Activated CD8-positive, alpha-beta T cell treated with anti-CD3 and anti-CD28 coated beads, Interleukin-2, amount 10 ng/mL, durations not matched to agents 7 days and 5 days (primary cell): ENCODE measurements at places on chromosomes 5 and 9. TPM values are rescaled to one million over a fixed set of nuclear protein-coding genes. Genes with fewer than 3 reads are reported as not detected.
A peak's percentile ranks its signal among the peaks of the same experiment; 100 is the strongest.

The STPG3 gene
- total RNA-seq, result not detected

DNA sequence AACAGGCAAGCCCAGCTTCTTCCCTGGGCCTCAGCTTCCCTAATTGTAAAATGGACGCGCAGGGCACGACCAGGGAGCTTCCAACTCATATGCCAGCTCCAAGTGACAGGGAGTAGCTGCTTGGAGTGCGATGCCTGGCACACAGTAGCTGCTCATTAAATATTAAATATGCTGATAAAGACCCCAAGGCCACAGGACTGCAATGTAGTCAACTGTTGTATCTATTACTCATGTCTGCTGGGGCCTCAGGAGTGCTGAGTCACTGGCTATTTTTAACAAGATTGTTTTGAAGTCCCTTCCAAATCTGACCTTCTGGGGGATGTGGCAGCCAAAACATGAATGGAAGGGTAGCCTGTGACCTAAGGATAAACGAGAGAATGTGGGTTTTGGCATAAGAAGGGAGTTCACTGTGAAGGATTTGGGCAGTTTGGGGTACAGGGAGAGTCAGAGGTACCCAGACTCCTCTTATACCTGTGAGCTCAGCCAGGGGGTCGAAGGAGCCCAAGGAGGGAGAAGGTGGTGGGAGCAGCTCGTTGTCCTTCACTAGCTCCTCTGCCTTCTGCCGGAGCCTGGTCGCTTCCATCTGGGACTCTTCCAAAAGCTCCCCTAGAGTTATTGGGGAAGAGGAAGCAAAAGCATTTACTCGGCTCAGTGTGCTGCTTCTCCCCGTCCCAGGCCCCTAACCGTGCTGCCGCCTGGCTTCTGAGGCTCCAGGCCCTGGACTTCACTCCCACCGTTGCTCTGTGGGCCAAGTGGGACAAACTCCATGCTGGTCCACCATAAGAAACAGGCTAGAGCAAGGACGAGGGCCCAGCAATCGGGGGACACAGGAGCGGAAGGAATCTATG, 17.5 kb downstream of the TNIP1 start:
- no peak for DNase-seq

- DNase-seq, result no peak
These were observed 21.1 kb downstream of the HMGXB3 start for GRCh38 chr5:150021491-150022157.

DNA sequence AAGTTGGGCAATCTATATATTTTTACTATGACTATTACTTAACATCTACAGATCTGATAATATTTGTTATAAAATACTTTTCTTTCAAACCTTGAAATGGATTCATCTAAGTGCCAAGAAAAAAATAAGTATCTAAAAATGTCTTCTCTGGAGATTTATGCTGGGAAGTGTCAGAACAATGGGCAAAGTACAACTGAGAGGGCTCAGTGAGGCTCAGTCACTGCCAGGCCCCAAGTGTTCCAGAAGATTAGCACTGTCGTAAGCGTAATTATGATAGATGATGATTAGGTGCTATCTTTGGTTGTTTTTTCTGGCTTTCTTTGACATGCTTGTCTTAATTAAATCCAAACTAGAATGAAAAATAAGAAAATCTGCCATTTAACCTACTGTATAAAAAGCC, 72.2 kb upstream of the ADAMTS19 start:
- DNase-seq, result no peak

DNA sequence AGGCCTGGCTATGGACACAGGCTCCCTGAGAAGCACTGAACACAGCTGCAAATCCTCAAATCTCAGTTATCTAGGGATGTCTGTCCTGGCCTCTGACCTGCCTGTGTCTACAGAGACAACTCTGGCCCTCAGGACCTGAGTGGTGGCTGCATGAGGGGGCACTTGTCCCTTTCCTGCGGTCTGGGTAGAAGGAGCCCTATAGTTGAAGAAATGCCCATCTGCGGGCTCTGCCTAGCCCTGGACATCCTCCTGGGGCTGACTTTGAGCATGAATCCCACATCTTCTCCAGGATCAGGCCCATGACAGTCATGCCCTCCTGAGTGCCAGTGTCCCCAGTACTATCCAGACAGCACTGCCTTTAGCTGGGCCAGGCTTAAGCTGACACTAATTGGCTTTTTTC, 10.0 kb downstream of the DNAJB5 start:
- no peak for DNase-seq

GRCh38 chr5:138762110-138762509, 8.9 kb downstream of the CTNNA1 start:
- DNase-seq, result no peak

- DNase-seq, result peak; percentile 73
These were observed 996 bp upstream of the GAS1 start for GRCh38 chr9:86948074-86948929.

DNA sequence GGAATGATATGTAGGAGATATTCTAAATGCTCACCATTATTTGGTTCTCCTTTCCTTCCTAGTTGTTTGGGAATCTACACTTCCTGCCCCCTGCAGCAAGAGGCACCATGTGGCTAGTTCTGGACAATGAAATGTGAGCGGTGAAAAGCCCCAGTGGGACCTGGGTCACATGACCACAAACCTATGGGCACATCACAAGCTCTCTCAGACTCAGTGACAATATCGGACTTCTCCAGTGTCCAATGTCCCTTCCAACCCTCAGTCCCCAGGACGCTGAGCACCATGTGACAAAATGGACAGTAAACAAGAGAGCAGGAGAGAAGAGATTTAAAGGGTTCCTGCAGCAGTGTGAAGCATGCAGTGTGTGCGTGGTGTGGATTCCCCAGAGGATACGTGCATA, 44.6 kb upstream of the FOXE1 start:
- no peak for DNase-seq
